Putamen (tissue), 1 donor: ENCODE measurements at places on chromosomes 5 and 9.
A peak's percentile ranks its signal among the peaks of the same experiment; 100 is the strongest.

- no peak for DNase-seq
Measured at GRCh38 chr5:174877987-174878386, 153.6 kb downstream of the MSX2 start.

- no peak for DNase-seq
Measured at GRCh38 chr9:137619240-137620047, 639 bp downstream of the EHMT1 start.

- no peak for DNase-seq
Measured at GRCh38 chr9:122131401-122132001, 28.1 kb downstream of the NDUFA8 start.

DNA sequence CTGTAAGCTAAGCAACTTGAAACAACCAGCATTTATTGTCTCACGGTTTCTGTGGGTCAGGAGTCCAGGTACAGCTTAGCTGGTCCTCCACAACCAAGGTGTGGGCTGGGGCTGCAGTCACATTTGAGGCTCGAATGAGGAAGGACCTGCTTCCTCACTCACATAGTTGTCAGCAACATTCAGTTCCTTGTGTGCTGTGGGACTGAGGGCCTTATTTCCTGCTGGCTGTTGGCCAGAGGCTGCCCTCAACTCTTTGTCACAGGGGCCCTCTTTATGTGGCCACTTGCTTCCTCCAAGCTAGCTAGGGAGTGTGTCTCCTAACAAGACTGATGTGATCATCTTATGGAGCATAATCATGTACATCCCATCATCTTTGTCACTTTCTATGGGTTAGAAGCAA is 29.2 kb upstream of the SEMA4D start:
- DNase-seq: no peak

DNA sequence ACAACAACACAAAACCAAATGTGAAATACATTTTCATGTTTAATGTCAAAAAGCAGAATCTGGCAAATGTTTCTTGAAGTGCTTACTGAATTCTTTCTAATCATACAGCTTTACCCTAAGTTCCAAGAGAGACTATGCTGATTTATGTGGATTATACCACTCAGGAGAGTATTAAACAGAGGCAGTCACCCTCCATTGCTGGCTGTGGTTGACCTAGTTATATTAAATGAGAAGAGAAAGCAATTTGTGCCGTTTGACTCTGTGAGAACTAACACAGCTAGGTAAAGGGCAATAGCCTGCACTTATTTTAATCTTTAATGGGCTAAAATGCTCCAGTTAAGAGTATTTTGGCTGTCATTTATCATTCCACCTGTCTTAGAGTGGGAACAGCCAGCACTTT is 62.6 kb downstream of the ELL2 start:
- DNase-seq: no peak

- DNase-seq: no peak
Measured at GRCh38 chr5:160347448-160347847, 23.0 kb downstream of the C1QTNF2 start.

GRCh38 chr5:11152368-11152767 is 391.3 kb upstream of the DAP start:
- no peak for DNase-seq

DNA sequence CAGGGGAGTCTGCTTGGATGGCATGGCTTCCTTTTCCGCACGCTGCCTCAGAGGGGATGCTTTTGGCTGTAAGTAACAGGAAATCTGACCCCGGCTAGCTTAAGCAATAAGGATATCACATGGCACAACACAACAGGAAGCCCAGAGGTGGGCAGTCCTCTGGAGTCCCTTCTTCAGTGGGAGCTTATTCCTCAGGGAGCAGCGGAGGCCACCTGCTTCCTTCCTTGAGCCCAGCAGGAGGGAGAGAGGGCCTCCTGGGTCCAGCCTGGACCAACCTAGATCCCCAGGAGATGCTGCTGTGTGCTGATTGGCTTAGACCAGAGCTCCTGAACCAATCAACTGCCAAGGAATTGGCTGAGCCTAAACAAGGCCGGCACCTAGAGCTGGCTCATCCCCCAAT is 66.3 kb downstream of the C9orf50 start:
- no peak for DNase-seq

DNA sequence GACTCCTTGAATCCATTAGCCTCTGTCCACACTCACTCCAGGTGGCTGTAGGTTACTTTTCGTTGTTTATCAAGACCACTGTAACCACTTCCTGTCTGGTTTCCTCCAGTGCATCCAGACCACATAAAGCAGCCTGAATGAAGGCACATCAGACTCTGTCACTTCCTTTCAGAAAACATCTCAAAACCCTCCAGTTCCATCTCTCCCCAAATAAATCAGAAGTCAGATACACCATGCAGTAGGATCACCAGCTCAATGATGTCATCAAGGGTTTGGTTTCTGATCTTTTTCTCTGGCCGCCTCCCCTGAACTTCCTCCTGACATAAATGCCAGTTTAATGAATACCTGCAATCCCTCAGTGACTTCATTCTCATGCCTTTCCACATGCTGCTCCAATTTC is 161.2 kb downstream of the ZNF462 start:
- no peak for DNase-seq

GRCh38 chr9:90107726-90108655 is 503.2 kb downstream of the GADD45G start:
- DNase-seq: no peak

DNA sequence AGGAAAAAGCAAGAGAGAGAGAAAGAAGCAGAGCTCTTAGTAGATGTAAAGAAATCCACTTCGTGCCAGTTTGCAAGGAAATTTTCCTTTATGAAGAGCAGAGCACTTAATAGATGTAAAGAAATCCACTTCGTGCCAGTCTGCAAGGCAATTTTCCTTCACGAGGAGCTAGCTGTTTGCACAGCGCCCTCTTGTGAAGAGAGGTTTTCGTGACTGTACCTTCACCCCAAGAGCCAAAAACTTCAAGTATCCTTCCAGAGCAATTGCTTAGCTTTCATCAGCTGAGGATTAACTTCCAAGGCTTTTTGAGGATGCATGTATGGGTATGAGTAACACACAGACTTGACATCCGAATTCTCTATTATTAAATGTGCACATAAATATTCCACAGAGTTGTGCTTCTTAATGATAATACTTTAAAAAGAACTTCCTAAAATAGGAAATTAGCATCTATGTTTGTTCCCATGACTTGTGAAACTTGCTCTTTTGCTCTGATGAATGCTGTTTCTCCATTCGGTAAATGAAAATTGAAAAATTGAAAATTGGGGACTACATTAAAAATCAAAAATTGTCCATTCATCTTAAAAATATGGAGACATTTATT is 525.6 kb downstream of the PDE4D start:
- DNase-seq: peak; percentile 62

- DNase-seq: no peak
Measured at GRCh38 chr5:40518485-40518917, 161.2 kb upstream of the PTGER4 start.

DNA sequence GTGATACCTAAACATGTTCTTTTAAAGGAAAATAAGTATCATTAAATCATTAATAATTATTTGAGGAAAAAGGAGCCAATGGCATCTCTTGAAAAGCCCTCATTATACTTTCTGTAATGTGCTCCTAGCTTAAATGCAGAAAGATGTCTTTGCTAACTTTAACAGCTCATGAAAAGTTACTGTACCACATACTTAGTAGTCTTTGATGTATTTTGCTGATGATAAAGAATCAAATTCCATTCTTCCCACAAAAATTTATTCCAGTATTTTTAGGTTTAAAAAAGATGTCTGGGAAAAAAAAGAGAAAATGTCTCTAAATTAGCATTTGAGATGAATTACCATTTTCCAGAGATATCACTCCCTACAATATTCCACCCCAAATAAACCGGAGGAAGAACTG is 112.5 kb downstream of the PPP2R2B start:
- DNase-seq: no peak

DNA sequence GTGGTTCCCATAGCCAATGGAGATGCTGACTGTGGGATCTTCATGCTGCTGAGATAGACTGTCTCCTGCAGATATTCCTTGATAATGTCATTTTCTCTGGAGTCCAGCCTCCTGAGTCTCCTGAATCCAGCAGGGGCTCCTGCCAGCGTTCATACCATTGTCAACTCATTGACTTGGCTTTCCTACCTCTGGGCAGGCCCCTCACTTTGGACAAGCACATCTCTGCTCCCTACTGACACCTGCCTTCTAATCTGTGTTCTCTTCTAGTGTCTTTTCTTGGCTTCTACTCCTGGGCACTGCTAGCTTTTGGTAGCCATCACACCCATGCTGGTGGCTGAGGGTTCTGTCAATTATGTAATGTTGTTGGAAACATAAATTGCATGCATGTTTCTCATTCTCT is 138.0 kb downstream of the ADCY2 start:
- no peak for DNase-seq

DNA sequence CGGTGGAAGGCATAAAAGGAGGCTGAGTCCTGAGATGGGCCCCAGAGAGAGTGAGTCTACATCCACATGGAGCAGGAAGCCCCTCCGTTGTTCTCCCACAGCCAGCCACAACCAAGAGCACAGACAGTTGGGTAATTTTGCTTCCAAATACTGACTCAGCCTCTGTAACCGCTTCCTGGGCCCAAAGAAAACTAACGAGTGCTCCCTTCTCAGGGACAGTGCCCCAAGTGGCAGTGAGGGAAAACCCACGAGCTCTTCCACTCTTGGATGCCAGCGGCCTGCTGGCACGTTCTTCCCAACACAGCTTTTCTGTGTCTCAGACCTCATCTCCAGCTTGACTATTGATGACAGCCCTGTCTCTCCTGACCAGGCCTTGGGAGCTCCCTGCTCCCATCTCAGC is 207.6 kb downstream of the FSTL4 start:
- no peak for DNase-seq

DNA sequence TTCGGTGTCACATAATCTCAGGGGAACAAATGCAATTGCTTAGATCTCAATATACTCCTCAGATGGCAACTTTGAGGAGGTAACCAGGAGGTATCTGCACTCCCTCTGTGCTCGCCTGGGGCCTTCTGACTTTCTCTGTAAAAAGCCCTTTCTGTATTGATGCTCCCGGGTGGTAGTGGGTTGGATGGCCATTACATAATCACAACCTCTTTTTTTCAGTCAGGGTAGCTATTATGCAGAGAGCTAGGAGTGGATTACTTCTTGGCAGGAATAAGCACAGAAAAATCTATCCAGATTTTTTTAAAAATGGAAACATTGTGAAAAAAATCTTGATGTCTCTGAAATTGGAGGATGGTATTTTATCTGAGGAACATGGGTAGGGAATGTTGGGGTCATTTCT is 116.6 kb downstream of the SH3GL2 start:
- no peak for DNase-seq

- DNase-seq: no peak
Measured at GRCh38 chr5:137696481-137696880, 39.4 kb downstream of the KLHL3 start.

- no peak for DNase-seq
Measured at GRCh38 chr9:77851882-77852595, 179.6 kb downstream of the GNAQ start.

DNA sequence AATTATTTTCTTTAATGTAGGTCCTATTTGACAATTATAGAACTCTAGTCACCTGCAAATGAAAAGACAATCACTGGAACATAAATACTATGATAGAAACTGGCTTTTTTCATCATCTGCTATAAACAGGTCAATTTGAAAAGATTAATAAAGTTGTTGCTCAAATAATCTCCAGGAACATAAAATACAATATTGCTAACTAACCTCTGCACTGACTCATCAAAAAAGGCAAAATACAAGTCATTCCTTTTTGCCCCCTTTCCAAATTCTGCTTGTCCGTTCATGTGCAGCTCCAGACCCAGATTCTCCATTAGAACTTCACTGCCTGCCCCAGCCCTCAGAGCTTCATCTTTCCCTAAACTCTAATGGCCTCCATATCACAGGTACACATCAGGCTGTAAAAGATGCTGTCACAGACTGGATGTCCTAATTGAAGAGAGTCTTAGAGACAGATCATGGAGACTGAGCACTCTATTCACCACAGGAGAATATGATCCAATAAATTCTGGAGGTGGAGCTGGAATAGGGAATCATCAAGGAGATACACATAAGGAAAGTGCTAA is 1.6 kb downstream of the DCTN4 start:
- DNase-seq: no peak

GRCh38 chr9:22216730-22217172 is 207.6 kb upstream of the CDKN2B start:
- DNase-seq: no peak

- peak; percentile 11 for DNase-seq
Measured at GRCh38 chr5:58294598-58295305, 165.1 kb downstream of the PLK2 start.

DNA sequence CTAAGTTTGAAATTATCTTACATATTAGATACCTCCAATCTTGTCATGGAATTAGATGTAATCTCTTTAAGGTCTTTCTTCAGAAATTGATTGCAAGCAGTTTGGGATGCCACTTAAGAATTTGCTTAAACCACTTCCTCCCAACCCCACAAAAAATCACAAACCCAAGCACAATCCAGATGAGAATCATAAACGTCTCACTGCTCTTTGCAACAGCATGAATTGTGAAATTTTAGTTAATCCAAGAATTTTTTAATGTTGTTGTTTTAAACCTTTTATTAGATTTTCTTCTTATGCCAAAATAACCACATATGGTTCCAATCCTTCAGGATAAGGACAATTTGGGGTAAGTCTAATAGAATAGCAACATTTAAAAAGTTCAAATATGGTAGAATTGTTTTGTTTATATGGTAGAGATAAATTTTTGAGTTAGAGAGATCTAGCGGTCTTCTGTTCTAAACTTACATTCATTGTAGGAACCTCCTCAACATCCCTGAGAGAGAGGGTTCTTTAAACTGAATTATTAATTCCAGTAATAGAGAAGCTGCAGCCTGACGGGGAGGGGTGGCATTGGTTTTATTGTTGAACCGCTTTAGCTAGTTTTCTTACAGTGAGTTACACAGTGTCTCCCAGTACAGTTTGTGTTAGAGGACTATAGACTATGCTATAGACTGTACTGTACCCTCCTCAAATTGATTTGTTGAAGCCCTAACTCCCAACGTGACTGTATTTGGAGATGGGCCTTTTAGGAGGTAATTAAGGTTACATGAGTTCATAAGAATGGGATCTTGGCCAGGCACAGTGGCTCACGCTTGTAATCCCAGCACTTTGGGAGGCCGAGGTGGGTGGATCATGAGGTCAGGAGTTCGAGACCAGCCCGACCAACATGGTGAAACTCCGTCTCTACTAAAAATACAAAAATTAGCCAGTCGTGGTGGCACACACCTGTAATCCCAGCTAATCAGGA is 24.8 kb upstream of the IL6ST start:
- no peak for DNase-seq

- no peak for DNase-seq
Measured at GRCh38 chr9:100669968-100670367, 92.1 kb downstream of the CAVIN4 start.

- no peak for DNase-seq
Measured at GRCh38 chr5:123559434-123559775, 47.4 kb downstream of the CSNK1G3 start.

DNA sequence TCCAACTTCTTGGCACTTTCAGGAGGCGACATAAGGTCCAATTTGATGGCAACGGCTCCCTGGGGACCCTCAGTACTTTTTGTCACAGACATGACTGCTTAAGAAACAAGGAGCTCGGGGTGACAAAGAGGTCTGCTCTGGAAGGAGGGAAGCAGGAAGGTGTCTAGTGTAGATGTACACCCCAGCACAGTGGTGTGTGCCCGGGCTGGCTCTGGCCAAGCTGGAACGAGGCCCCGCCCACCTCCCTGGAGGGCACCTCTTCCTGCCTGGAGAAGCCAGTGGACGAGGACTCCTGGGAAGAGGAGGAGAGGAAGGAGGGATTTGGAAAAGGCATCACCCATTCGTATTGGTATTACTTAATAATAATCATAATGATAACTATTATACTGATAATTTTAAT is at the start of gene SLC36A2:
Gene SLC36A2, minus strand, starts transcription at position 191 of the 400 bp plus-strand sequence. Its CDS starts 99 bp downstream, at position 92.
- no peak for DNase-seq

GRCh38 chr5:68140763-68141162 is 74.8 kb upstream of the PIK3R1 start:
- no peak for DNase-seq
